NCI-H345 (cell line): ENCODE measurements at places on chromosomes 5 and 9.

DNA sequence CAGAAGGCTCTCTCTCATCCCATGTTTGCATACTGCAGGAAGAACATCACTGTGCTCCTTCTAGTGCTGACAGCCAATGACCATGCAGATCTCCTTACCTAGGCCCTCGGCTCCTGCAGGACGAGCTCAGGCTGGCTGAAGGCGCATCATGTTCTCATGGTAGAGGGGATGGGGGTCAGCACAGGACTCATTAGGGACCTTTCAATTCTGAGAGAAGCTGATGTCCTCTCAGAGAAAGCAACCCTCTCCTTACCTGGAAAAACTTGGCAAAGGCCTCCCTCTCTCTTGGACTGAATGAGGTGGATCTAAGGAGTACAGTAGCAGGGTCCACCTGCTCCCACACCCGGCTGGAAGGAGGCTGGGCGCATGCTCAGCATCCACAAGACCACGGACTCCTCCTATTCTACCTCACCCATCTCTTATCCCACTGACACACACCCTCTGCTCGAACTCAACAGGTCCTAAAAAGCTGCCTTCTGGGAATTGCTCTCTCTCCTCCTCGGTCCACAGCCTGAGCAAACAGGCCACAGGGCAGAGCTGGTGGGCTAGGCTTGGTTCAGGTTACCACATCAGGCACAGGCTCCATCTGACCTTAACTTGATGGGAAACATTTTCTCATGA, 2.9 kb downstream of the IPPK start:
- no peak for DNase-seq

DNA sequence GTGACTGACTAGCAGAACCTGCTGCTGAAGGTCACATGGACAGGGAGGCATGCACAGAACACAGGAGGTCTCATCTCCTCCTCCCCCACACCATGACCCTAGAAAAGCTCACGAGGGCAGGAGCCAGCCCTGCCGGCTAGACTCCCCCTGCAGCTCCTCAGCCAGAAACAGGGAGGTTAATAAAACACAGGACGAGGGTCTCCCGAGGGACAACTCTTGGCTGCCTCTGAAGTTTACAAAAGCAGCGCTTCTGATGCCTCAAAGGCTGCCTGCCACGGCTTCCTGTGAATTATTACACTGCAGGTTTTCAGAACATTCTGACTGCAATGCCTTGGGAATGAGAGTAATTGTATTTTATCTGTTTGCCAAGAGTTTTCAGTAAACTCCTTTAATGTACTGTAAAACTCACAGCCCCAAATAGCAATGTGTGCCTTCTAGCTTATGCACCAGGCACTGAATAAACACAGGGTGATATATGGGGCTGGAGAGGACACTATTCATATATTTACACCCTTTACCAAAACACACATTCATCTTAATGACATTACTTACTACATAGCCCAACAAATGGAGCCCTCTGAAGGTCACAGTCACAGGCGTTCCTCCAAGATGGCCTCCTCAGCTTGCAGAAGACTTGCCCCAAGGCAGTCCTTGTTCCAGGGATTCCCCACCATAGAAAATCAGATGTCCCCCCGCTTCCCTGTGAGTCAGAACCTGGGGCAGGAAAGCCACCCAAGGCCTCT, 83.7 kb downstream of the C5orf15 start:
- no peak for DNase-seq

DNA sequence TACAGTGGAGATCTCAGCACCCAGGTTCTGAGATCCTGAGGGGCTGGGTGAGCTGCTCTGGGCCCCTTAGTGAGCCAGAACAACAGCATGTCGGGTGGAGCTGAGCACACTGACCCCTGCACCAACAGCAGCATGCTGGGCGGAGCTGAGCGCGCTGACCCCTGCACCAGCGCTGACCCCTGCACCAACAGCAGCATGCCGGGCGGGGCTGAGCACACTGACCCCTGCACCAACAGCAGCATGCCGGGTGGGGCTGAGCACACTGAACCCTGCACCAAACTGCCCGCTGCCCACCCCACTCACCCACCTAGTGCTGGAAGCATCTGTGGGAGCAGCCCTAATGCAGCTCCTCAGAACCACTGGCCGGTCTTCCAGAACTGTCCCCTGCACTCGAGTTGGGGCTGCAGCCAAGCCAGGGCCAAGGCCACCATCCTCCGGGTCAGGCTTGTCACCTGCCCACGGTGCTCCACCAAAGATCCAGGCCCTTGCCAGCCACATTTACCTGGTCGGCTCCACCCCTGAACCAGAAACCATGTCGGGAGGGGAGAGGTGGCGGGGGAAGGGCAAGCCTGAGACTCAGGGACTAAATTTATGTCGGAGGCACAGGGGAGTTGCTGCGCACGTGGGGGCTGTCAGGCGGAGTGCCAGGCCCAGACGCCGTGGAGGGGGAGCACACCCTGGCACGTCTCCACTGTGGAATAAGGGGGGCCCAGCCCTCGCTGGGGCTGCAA, 80.3 kb downstream of the ADAMTS2 start:
- no peak for DNase-seq

DNA sequence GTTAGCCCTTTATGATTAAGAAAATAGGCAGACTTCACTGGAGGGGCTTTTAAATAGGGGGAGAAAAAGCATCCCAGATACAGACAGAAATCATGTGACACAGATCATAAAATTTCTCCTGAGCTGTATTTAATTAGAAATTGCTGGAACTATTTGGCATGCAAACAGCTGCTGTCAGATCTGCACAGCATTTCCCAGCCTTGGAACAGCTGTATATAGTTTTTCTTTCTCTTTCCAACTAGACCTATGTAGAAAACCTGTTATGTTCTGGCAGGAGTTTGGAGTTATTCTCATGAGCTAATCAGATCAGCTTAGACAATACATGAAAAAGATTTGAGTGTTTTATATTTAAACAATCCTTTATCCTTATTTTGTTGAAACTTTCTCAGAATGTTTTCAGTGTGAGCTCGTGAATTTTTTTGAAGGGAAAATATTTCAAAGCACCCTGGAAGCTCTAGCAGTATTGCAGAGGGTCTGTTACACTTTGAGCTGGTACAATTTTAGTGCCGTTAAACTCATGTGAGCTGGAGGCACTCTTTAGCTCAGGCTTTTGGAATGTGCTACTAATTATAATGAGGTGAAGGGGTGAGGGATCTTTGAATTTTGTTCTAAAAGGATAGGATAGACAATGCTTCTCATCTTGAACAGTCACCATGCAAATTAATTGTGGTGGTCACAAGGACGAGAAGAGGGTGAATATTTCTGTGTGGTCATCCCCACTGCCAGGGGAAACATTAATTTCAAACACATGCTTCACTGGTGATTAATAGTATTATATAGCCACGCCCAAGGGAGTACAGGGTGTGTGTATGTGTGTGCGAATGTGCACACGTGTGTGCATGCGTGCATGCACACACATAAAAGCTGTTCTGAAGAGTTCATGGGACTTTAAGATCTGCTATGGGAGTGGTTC, 239.4 kb upstream of the FBXL7 start:
- no peak for DNase-seq

GRCh38 chr5:84063041-84063440, 321.6 kb downstream of the EDIL3 start:
- no peak for DNase-seq

DNA sequence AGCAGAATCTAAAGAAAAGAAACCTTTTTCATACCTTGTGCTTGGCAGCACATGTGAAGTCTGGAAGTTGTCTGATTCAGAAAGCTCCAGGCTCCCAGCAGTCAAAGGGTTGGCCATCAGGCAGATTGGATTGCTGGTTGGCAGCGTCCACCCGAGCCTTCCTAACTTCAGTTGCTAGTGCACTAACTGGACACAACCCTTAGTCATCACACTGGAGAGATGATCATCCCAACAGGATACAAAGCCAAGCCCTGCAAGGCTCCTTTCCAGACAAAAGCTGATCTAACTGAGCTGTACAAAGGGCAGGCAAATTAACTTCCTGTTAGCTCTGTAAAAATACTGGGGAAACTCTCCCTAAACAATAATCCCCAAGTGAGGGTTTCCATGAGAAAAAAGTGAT, 185.6 kb downstream of the SNX18 start:
- DNase-seq: no peak

DNA sequence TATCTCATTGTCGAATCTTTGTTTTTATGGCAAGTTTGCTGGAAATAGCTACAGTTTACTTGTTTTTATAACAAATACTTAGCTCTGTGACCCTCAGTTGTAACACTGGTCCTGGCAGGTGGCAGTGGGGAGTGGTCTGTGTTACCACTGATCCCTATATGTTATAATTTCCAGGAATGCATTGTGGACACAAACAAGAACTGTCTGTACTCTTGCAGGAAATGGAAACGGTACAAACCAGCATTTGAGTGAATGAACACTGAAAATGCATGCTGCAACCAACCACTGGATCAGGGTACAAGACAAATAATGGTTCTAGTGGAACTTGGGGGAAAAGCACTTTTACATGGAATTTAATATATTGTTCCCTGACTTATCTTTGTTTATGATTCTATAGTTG, 66.5 kb upstream of the PJA2 start:
- no peak for DNase-seq

DNA sequence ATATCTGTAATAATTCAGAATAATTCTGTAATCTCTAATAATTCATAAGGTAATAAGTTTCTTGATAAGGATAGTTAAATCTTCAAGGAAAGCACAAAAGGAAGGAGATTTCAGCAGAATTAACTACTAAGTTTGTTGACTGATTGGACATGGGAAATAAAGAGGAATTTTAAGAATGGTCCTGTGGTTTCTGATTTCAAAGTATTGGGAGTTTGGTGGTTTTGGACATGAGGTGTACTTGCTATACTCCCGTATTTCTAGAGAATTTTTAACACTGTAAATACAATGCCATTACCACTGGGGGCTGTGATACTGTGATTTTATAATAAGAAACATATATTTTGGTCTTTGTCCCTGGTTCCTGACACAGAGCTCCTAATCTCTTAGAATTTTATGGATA, 123.9 kb downstream of the UNC13B start:
- no peak for DNase-seq

DNA sequence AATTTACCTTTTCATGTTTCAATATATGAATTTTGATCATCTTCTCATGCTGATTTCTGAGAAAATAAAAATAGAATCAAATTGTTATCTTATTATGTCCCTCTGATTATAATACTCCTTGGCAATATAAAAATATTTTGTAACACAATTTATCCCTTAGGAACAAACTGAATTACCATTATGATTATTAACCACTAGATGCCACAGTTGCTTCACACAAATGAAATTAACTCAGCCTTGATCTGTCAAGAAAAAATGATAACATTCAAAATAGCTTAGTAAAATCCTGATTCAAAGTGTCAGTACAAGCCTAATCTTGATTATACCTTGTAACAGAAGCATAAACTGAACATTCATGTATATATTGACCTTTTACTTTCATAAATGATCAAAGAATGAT, 4.8 kb upstream of the CHSY3 start:
- no peak for DNase-seq

- peak; percentile 81 for DNase-seq
Measured at GRCh38 chr5:95727764-95728191, 3.4 kb upstream of the RHOBTB3 start.

- no peak for DNase-seq
Measured at GRCh38 chr9:82034956-82035731, 46.6 kb downstream of the SPATA31D1 start.

- peak; percentile 29 for DNase-seq
Measured at GRCh38 chr5:159094745-159095144, 5.0 kb downstream of the EBF1 start.

DNA sequence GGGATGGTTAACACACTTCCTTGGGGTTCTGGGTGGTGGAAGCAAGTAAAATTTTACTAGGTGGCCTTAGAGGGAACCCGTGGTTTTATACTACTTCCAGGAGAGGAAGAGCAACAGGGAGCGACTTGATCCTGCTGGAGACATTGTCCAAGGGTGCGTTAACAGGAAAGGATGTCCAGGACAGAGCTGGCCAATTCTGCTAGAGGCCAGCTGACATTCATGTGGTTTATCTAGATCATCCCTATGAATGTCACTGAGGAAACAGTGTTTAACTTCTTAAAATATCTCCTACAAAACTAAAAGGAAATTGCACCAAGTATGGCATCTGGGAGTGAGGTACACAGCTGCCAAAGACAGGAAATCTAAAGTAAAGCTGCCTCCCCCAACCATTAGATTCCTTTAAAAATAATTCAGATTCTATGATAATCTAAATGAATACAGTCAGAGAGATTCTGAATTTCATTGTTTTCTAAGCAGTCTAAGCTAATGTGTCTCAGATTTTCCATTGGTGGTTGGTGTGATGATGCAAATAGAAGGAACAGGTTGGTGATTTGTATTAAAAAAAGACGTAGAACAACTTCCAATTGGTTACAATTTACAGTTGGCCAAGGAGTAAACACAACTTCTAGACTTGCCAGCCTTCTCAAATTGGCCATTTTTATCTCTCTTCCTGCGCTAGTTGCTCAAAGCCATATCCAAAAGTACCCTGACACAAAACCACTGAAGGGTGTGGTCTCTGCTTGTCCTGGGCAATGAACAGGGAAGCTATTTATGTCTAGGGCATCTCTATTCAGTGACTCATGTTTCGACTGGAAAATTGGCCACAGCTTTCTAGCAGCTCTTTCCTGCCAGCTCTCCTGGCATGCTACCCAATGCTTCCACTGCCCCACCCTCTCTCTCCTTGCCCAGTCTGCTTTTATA, 574.7 kb upstream of the MEF2C start:
- peak; percentile 17 for DNase-seq

DNA sequence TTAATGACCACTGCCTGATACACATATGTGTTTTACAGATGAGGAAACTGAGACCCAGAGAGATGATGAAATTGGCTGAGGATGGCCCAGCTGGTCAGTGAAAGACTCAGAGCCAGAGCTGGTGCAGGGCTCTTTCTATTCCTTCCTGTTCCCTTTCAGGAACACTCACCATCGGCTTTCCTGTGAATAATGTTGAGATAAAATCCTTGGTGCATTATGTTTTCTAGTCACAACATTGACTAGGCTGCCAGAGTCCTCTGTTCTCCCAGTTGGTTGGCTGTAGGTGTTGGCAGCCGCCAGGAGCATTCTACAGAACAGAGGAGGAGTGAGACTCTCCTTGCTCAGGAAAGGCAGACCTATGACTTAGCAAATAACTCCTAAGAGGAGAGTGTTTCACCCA, 14.8 kb downstream of the TGFBI start:
- DNase-seq: no peak

- no peak for DNase-seq
Measured at GRCh38 chr5:122517091-122517490, 205.1 kb downstream of the SNCAIP start.

GRCh38 chr9:85016384-85017006, 347.0 kb downstream of the NTRK2 start:
- no peak for DNase-seq
